ENCODE measurements at places on chromosomes 4 and X.

GRCh38 chr4:18698119-18698883 lies 676.7 kb upstream of the LCORL start:
- DNase-seq = no peak

- peak; percentile 39 for DNase-seq
Observed at GRCh38 chr4:95549246-95550114, 707 bp upstream of the UNC5C start.

- DNase-seq = peak; percentile 71
Observed at GRCh38 chr4:7815562-7815961, 124.1 kb downstream of the AFAP1 start.

- DNase-seq = no peak
Observed at GRCh38 chrX:111831343-111831742, 44.6 kb upstream of the TRPC5OS start.

GRCh38 chrX:129719931-129720530 lies 18.7 kb upstream of the XPNPEP2 start:
- no peak for DNase-seq

- no peak for DNase-seq
Observed at GRCh38 chrX:110944311-110944750, 148.7 kb upstream of the CHRDL1 start.

DNA sequence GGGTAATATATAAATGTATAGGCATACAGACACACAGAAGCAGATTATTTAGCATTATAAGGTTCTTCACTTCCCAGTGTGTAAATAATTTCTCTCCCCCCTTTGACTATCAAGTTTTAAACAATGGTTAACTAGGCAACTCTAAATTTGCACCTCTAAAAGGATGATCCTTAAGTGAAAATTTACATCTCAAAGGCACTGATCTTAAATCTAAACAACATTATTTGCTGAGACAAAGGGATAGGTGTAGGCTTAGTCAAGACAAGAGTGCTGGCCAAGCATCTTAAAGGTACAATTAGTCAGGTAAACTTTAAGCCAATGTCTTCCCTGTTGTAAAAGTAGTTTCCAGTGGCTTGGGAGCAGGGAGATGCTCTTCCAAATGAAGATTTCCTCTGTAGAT lies 33.0 kb downstream of the NLRP2B start:
- DNase-seq = no peak

DNA sequence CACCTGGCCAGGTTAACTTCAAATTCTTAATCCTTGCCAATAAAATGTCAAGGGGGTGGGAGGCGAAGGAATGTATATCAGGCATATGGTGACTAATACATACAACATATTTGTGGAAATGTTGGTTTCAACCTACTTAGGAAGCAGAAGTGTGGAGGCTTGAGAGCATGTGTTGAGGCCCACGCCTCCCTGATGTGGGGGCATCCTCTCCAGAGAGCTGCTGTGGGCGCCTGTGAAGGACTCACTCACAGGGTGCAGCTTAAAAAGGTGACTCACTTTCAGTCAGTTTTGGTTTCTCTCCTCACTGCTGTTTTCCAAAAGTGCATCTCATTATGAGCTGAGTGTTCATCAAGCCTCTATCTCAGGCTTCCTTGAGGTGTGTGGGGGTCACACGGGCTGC lies 27.5 kb downstream of the LNX1 start:
- peak; percentile 91 for DNase-seq

DNA sequence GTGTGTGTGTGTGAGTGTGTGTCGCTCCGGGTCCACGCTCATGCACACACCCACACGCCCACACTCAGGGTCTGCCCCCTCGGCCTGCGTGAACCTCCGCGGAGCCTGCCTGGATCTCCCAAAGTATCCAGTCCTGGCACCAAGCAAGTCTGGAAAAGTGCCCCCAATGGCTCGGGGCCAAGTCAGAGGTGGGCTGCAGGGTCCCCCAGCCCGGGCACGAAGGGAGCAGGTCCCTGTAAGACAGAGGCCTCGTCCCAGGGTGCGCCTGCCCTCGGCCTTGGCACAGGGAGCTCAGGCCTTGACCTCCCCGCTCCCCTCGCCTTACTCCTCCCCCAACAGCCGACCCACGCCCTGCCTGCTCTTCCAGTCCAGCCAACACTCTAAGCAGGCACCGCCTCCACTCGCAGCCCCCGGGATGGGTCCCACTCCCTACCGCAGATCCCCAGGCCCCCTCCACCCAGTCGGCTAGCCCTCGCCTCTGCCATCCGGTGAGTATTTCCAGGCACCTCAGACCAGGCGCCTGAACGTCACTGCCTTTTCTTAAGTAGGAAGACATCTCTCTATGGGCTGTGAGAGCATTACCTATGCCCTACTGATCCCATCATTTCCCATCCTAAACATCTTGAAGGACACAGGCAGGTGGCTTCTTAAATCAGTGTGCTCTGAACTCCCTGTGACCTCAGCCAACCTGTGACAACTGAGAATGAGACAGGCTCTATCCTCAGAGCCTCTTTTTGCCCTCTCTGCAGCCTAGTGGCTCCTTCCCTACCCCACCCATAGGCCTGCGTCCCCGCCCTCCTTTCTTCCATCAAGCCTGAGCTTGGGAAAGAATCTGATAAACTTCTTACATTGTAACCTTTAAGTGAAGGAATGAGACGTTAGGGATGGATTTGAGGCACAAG lies 704 bp downstream of the FAM114A1 start:
- DNase-seq = peak; percentile 50

GRCh38 chr4:108192056-108192455 lies 23.3 kb upstream of the LEF1 start:
- no peak for DNase-seq

GRCh38 chr4:8173492-8174242 lies 15.1 kb upstream of the ABLIM2 start:
- no peak for DNase-seq

DNA sequence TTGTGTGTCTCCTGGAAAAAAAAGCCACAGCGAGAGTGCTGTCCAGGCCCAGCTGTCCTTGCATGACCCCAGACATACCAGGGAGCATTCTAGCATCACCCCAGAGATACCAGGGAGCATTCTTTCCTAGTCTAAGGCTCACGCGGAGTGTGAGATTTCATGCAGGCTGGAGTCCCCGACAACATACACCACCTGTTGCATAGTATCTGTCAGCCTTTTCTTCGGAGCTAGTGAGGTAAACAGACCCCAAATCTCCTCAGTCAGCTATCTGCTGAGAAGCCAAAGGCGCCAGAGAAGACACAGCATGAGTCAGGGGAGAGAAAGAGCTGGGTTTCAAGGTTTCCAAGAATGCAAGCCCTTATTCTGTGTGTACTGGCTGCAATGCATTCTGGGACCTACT lies 23.1 kb upstream of the ZXDA start:
- no peak for DNase-seq

GRCh38 chr4:47824840-47825239 lies 13.0 kb downstream of the CORIN start:
- DNase-seq = no peak

DNA sequence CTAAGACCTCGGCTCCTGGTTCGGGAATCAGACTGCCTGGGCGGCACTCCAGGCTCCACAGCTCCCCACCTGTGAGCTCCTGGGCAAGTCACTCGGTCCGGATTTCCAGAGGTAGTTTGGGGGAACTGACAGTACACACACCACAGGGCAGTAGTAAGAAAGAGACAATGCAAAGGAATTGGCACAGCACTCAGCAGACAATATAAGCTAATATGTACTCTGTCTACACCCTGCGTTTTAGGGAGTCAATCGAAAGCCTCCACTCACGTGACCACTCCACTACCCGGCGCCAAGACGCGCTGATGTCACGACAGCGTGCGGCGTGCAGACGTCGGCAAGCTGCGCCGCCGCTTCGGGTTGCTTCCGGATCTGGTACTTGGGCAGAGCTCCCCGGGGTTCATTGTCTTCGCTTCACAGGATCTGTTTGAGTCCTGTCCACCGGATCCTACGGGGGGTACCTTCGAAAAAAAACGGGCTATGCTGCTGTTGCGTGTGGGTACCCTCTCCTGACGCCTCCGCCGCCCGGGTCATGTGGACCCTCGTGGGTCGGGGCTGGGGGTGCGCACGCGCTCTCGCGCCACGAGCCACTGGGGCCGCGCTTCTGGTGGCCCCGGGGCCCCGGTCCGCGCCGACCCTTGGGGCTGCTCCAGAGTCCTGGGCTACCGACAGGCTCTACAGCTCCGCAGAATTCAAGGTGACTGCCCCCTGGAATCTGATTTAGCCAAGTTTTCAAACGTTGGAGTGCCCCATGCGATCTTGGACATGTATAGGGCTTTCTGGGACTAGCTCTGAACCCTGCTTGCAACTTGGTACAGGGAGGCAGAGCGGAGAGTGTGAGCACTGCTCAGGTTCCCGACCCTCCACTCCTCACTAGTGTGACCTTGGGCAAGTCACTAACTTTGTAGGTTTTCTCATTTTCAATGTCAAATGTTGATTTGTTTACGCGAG lies at the start of gene GUF1:
GUF1 (plus strand) TSS at position 327 of the 948 bp plus-strand sequence; CDS start at position 530, 203 bp downstream.
- DNase-seq = peak; percentile 90

GRCh38 chrX:130645955-130646583 lies 244.3 kb downstream of the RBMX2 start:
- DNase-seq = no peak

GRCh38 chr4:42296196-42296595 lies 101.1 kb upstream of the SHISA3 start:
- DNase-seq = no peak

GRCh38 chr4:140719022-140719421 lies 37.2 kb downstream of the TBC1D9 start:
- peak; percentile 76 for DNase-seq

DNA sequence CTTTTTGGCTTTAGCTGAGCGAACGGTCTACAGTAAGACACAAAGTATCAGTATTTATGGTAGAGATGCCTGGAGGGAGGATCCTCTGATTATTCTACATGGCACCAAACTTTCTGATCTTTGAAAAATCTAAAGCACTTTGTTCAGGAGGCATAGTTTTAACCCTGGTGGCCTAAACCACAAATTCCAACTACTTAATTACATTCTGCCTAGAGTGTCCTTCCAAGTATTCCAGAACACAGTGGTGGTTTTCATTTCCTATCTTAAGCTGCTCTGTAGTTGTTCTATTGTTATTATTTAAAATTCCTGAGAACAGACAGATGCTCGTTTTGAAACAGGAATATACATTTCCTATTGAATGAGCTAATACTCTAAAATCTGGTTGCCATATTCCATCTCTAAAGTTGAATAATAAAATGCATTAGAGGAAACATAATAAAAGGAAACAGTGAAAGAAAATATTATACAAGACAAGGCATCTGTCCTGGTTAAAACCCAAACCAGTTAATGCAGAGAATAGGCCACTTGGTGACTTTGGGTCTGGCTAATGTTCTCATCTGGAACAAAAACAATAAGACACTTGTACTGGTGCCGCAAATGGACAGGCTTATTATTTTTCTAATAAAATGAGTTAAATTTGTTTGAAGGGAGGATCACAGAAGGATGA lies 657.4 kb downstream of the SPRY1 start:
- DNase-seq = peak; percentile 84

DNA sequence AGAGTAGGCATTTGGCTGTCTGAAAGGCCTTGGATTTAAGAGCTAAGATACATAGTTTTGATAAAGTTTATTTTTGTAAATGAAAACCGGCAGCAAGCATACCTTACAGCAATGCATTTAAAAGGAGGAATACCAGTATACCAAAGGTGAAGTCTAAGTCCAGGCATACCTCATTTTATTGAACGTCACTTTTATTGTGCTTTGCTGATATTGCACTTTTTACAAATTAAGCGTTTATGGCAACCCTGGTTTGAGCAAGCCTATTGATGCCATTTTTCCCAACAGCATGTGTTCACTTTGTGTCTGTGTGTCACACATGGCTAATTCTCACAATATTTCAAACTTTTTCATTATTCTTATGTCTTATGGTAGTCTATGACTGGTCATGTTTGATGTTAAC lies 8.4 kb upstream of the SLC6A14 start:
- DNase-seq = no peak

DNA sequence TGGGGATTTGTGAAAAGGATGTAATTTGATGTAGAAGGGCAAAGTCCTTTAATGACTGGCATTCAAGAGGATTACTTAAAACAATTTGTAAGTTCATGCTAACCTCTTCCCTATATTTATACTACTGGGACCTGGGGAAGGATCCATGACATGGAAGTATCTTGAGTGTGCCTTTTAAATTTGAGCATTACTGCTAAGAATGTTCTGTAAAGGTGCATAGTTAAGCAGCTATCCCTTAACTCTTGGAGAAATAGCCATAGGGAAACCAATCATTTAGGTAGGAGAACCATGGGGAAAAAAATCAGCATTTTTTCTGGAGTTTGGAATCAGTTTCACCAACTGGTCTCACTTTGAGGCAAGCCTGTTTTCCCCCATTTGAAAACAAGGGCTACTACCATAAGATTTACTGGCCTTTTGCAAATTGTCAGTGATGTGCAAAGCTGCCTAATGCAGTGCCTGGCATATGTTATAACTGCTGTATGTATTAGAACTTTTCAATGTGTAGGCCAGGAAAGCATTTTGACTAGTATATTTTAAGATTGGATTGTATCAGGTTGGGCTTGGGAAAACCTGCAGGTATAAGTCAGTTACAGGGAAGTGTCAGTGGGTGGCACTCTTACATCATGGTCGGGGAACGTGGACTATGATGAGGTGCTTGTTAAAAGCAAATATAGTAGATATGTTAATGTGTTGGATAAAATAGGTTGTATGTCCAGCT lies 72.1 kb downstream of the PRSS12 start:
- peak; percentile 72 for DNase-seq

GRCh38 chrX:17525762-17526555 lies 151.0 kb downstream of the NHS start:
- peak; percentile 52 for DNase-seq

DNA sequence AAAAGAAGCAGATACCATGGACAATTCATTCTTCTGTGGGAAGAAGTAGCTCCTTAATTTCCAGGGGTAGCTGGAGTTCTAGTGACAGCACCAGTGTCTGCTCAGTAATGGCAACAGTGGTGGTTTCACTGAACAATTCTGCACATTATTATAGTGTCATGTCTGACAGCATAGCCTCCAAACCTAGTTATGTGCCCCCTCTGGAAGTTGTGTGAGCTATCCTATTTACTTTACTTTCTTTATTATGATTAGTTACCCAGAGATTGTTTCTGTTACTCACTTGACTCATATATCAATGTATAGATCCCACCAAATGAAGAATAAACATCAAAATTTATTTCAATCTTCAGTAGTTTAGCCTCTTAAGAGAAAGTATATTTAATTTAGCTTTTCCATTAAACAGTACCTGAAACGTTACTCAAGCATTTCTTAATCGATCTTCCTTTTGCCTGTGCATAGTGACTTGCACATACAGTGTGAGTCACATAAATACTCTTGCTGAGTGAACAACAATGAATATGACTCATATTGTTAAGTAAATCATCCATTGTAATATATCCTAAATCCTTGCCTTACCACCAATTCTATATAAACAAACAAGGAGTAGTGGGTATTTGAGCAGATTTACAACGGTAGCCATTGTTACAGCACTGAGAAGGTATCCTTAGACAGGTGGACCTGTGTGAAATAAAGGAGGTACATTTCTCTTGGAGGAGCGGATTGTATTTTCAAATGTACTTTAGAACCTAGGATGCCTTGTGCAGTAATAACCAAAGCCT lies 534.7 kb downstream of the ANKRD50 start:
- DNase-seq = peak; percentile 69
